ENCODE measurements at places on chromosomes 5 and 9.

- no peak for DNase-seq
Measured at GRCh38 chr5:7250611-7251010, 145.3 kb upstream of the ADCY2 start.

GRCh38 chr5:92703976-92704375 lies 877.0 kb downstream of the NR2F1-AS1 start:
- DNase-seq = no peak

DNA sequence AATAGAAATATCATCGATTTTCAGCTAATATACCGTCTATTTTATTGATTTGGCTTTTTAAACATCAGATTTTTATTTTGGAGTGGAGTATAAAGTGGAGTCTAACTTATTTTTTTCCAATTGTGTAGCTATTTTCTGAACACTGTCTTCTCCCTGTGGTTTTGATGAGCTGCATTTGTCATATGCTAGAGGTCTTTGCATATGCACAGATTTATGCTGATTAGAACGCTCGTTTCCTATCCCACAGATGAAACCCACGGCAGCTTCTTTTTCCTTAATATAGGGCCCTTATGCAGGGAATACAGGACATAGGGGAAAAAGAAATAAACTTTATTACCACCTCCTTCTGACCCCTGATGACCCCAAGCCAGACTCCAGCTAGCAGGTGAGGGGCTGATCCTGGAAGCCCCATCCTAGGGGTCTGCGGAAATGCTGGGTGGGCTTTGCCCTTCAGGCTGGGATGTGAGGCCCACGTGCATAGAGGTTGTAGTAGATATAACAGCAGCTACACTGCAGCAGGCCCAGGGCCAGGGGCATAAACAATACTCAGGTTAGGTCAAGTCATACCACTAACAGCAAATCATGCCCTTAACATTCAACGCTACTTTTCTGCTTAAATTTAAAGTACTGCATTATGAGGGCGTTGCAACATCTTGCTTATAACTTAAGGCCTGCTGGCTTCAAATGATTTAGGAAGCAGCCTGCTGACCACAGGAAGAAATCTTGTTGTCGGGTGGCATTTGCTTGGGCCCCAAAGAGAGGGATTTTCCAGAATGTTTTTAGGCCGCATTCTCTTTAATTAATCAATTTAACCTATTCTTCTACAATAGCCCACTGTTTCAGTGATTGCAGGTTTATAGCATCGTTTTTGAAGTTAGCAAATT lies 28.5 kb downstream of the MVB12B start:
- no peak for DNase-seq

DNA sequence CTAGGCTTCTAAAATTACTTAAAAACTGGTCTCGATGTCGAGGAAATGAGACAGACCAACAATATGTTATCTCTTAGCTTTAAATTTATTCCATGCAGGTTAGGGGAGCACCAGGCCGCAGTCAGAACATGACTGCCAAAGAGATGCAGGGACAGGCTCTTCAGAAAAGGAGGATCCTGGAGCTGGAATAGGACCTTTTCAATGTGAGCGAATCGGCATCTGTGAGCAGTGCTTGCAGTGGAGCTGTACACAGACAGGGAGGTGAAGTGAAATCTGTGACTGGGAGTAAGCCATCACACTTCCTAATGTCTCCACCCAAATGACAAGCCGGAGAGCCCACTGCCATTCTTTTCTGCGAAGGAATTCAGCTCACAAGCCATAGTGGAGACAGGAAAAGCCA lies 78.2 kb downstream of the EFNA5 start:
- DNase-seq = no peak

- DNase-seq = peak; percentile 70
Measured at GRCh38 chr5:59174248-59174844, 591.5 kb downstream of the RAB3C start.

DNA sequence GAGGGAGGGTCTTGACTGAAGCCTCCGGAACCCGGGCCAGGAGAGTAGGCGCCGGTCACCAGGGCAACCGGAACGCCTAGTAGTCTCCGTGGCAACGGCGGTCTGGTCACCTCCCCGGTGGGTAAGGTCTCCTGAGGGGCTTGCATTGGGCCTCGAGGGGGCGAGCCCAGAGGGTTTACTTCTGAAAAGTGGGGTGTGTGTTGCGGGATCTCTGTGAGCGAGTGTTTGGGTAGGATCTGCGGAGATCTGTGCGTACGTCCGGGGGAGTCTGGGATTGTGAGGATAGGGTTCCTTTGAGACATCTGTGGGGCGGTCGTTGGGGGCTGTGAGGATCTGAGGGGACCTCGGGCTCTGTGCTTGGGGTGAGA lies at the start of gene FAM221B:
Gene FAM221B, minus strand, starts transcription at position 17 of the 368 bp plus-strand sequence. CDS start 2,571 bp downstream, outside the sequence.
- no peak for DNase-seq

DNA sequence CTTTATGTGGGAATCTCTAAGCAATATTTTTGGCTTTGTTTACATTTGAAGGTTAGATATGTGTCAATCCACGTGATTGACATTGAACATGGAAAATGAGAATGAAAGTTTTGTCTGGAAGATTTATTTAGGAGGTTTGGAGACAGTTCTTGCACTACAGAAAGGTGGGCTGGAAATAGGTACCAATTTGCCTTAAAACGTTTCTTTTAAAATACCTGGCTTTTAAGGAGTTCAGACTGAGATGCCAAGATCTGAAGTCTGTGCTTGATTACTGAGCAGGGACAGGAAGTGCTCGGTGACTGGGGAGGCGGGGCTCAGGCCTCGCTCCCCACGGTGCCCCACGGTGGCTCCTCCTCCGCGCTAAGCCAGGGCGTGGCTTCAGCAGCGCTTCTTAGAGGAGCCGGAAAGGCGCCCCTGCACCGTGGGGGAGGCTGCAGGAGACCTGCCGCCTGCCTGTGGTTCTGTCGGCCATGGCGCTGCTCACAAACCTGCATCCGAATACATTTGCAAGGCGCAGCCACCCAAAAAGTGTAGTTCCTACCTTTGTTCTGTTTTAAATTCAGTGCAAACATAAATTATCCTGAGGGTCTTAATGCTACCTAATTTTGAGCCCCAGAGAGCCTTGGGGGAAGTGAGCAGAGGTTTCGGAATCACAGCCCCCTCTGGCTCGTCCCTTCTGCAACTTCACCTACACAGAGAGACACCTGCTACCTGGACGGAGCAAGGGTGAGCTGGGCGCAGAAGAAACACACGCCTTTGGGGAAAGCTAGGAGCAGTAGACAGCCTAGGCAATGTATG lies 49.2 kb downstream of the USP20 start:
- no peak for DNase-seq

DNA sequence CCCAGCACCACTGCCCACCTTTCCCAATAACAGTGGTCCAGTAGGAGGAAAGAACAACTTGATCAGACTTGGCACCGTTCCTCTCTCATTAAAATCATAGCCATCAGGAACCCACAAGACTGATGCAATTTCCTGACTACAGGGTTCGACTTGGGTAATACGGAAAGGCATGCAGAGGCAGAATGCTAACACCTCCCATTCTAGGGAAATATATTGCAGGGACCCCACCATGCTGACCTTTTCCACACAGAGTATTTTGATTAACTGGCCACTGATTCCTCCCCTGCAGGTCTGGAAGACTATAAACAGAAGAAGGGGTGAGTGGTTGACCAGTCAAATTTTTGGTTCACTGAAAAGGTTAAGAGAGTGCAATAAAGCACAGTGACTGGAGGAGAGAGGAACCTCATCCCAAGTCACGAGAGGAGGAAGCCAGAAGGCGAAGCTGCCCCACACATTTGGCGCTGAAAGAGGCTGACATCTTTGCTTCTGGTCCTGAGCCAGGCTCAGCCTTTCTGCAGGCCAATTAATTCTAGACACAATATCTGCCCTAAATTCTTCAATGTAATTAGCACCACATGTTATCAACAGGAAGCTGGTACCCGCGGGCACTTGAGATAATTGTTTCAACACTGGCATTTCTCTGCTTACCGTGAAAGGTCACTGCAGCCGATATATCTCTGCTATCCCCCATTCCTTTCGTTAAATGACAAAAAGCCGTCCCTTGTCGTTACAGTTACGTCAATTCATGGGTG lies 64.7 kb upstream of the SPOCK1 start:
- no peak for DNase-seq

DNA sequence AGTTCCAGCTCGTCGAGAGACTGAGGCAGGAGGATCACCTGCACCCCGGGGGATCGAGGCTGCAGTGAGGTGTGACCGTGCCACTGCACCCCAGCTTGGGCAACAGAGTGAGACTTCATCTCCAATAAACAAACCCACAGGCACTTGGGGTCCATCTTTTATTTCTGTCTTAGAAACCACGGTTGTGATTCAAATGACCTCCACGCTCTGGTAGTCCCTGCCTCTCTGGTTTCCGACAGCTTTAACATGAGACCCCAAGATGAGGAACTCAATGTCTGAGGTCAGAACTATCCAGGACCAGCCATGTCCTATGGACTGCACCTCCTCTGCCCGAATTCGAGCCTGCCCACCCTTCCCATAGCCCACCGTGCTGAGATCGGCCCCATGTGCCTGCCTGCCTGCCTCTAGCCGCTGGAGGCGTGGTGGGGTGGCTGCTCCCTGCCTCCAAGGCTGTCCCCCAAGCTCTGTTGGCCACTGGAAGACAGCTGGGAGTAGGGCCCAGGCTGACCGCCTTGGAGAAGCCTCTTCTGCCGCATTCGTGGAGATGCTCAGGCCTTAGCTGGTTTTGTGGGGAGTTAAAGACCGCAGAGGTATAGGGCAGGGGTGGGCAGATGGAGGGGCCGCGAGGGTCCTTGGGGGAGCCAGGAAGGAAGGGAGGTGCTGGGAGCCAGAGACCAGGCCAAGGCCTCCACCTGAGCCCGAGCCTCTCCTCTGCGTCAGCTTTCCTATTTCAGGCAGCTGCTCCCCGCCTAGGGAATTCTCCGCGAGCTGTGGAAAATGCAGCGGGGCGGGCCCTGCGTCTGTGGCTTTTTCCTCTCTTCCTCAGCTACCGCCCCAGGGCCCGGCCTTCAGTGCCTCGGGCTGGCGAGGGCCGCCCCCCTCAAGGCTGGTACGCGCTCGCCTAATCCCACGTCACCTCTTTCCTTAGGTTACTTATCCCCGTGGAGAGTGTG lies 6.9 kb upstream of the WDR5 start:
- no peak for DNase-seq

GRCh38 chr5:179142434-179143198 lies 82.4 kb downstream of the ZNF354C start:
- peak; percentile 16 for DNase-seq

GRCh38 chr5:101390151-101390908 lies 487.2 kb upstream of the ST8SIA4 start:
- DNase-seq = peak; percentile 0

- peak; percentile 96 for DNase-seq
Measured at GRCh38 chr5:119302916-119303897, 52.6 kb upstream of the TNFAIP8 start.

DNA sequence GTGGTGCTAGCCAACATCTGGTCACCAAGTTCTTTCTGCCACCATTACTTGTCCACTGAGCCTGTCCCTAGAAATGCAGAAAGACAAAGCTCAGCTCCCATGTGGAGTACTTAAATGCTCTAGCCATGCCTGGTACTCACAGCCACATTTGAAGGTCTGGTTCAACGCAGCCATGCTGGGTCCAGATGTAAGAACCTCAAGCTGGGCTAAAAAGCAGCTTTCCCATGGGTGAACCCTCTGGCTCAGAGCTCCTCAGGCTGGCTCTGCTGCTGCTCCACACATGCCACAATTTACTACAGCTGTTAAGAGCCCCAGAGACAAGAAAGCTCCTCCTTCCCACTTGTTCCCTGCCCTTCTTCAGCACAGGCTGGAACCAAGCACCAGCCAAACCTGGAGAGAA lies 97.1 kb upstream of the LRRTM2 start:
- DNase-seq = no peak

DNA sequence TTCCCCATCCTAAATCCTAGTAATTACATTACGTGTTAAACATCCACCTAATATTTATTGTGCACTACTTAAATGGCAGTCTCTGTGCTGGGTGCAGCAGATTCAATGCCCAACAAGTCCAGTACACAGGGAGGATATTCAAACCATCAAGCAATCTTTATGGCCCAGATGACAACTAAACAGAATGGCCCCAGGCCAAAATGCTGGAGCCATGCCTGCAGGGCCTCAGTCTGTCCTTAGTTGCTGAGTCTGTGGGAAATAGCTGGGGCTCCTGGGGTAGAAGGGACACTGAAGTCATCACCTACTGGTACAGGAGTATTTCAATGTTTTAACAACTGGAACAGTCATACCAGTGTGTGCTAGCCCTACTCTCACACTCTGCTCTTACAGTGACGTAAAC lies 153.5 kb downstream of the ZNF608 start:
- no peak for DNase-seq

DNA sequence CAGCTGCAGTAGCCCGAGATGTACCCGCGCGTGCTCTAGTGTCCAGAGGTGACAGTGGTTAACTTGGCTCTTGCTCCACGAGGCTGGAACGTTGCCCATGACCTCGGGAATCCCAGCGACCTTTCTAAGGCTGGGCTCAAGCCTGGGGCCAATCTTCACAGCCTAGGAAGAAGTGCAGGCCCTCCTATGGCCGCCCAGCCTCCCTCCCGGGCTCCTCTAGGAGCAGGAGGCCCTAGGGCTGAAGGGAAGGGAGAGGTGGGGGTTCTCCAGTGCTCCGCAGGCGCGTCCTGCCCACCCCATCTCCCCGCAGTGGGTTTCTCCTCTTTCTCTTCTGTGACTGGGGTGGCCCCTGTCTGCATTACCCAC lies 13.3 kb downstream of the NR2F1 start:
- no peak for DNase-seq

DNA sequence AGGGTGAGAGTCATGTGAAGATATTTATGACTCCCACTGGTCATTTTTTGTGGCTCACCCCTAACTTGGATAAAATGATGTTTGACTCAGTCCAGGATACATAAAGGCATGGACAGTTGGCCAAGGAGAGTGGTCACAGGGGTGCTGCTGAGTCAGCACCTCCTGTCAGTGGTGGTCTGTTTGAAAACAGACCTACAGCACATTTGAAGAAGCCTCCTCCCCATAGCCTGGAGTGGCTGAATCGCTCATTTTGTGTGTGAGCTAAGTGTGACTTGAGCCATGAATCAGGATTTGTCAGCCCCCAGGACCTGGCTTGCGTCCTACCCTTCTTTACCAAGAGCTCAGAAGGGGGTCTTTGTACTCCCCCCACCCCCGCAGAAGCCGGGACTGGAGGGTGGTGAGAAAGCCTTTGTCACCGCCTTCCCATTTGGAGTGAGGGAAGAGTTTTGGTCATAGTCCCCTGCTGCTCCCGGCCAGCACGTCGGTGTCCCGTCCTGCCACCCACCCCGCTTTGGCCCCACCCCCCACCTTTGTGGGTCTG lies 35.6 kb downstream of the TRIO start:
- no peak for DNase-seq

DNA sequence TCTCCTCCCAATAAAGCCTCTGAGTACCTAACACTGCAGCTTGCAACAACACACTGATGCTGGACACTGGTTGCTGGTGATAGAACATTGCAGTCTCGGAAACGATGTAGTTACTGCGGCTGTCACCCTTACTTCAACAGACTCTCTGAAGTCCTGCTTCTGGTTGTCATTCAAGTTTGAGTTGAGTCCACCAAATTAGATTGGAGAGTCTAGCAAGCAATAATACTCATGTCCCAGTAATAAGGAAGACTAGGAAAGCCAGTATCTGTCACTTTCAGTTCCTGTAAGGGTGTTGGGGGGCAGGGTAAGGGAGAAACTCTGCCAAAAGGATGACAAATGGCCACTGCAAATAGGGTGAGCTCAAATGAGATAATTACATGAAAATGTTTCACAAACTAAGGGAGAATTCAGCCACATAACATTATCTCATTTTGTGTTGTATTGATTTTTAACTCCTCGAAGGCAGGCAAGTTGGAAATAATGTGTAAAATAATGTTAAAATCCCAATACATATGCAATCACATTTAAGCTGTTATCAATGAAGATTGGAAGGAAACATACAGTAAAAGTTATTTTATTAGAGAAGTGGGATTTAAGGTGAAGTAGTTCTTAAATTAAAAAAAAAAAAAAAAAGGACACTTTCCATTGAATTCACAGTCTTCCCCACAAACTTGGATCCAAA lies 849 bp upstream of the IFT74 start:
- DNase-seq = no peak

- DNase-seq = no peak
Measured at GRCh38 chr5:100574716-100575115, 39.5 kb downstream of the FAM174A start.

Measured in AG04450 (cell line).